Suppressor macrophage treated with lipopolysaccharide for 1 hour (primary cell): ENCODE measurements at places on chromosomes 16 and 17.

DNA sequence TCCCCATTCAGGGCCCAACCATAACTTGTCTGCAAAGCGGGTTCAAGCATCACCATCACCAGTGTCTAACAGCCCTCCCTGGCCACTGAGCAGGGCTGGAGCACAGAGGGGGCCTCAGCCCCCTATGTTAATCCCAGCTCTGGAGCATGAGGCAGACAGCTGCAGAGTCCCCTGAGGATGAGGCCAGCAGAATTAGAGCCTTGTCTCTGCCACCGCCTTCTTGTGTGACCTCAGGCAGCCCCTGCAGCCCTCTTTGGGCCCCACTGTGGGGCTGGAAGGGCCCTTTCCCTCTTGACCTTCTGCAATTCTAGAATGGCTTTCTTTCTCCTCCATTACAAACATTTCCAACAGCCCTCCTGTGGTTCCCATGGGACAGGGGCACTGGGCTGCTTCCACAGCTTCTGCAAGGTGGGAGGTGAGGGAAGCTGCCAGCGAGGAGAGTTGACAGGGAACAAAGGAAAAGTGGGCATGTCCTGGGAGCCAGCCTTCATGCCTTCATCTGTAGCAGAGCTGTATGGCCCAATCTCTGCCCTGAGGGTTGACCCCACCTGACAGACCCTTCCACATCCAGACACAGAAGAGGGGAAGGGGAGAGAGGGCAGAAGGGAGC is 65.7 kb downstream of the TMEM132E start:
- DNase-seq: no peak

- DNase-seq: no peak
Measured at GRCh38 chr17:51630101-51630671, 369.8 kb downstream of the UTP18 start.

- DNase-seq: no peak
Measured at GRCh38 chr16:3295209-3295608, 10.0 kb downstream of the TIGD7 start.

GRCh38 chr17:60161598-60162330 is 12.0 kb downstream of the CA4 start:
- peak; percentile 58 for DNase-seq
